NCI-H1436 (cell line): ENCODE measurements at places on chromosomes 1 and 21.

DNA sequence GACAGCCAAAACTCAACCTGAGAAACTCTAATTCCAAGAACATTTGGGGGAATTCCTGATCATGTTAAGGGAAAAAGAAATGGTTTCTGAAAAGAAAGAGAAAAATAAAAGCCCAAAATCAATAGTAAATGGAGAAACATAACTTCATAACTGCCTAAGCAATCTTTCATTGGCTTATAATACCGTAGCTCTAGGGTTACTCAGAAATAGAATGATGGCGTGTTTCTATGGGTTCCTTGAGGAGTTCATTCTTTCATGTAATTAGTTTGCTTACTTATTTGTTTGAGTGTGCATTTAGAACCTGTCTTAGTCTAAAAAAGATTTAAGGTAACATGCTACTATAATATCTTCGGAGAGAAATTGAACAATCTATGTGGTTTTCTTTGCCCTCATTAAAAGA lies 37.5 kb upstream of the FBXO28 start:
- DNase-seq, result no peak

GRCh38 chr21:36097427-36098181 lies 27.8 kb downstream of the CBR1 start:
- DNase-seq, result no peak

DNA sequence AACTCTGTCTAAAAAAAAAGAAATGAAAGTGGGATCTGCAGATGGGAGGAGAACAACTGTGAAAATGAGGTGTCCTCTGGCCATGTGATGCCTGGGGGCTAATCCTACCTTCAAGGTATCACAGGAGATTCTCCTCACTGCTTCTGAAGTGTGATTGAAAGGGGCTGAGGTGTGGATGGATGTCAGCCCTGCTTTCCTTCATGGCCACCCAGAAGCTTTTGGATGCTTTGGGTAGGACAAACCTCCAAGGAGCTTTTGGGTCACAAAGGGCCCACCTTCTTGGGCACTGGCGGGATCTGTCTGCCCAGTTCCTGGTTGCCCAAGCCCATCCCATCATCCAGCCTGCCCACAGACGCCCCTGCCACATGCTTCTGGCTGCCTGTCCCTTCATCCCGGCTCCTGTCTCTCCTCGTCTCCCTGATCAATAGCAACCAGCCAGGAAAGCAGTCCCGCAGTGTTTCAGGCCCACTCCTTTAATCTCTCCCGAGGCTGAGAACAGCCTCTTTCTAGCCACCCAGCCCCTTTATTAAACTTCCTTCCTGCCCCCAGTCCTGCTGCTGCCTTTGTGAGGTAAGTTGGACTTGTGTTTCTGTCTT lies 87.2 kb downstream of the MAN1C1 start:
- DNase-seq, result no peak

DNA sequence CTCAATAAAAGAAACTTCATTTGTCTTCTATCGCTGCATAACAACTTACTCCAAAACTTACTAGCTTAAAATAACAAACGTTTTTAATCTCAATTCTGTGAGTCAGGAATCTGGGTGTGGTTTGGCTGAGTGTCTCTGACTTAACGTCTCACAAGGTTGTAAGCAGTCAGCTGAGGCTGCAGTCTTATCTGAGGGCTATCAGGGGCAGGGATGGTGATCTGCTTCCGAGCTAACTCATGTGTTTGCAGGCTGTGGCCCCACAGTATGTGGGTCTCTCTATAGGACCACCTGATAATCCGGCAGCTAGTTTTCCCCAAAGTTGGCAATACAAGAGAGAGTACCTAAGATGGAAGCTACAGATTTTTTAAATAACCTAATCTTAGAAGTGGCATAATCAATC lies 234.2 kb upstream of the FGGY start:
- DNase-seq, result no peak

DNA sequence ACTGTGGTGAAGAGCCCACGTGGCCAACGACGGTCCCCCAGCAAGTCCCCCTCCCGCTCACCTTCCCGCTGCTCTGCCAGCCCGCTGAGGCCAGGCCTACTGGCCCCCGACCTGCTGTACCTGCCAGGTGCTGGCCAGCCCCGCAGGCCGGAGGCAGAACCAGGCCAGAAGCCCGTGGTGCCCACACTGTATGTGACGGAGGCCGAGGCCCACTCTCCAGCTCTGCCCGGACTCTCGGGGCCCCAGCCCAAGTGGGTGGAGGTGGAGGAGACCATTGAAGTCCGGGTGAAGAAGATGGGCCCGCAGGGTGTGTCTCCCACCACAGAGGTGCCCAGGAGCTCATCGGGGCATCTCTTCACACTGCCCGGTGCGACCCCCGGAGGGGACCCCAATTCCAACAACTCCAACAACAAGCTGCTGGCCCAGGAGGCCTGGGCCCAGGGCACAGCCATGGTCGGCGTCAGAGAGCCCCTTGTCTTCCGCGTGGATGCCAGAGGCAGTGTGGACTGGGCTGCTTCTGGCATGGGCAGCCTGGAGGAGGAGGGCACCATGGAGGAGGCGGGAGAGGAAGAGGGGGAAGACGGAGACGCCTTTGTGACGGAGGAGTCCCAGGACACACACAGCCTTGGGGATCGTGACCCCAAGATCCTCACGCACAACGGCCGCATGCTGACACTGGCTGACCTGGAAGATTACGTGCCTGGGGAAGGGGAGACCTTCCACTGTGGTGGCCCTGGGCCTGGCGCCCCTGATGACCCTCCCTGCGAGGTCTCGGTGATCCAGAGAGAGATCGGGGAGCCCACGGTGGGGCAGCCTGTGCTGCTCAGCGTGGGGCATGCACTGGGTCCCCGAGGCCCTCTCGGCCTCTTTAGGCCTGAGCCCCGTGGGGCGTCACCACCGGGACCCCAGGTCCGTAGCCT lies 46.8 kb downstream of the TRIM11 start:
- DNase-seq, result no peak

DNA sequence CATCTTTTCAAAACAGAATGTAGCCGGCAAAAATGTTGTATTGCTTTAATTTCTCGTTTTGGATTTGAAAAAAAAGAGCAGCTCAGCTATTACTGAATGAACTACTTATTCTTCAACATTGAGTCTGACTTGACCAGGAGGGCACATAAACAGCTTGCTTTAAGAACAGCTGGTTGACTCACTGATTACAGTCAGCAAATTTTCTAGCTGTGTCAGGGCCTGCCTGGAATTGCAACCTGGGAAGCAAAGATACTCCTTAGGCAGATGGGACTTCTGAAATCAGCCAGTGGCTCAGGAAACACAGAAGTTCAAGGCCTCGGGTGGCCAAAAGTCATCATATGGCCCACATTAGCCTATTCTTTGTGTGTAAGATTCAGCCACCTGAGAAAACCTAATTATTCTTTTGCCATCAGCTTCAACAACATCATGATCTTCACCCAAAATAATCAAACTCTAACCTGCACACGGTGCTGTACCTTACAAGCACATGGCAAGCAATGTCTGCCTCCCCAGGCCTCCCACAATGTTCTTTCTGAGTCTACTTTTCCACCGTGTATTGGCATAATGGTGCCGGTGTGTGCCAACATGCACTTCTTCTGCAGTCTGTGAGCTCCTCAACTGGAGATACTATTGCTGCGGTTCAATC lies 307.2 kb downstream of the HHIPL2 start:
- DNase-seq, result peak; percentile 13

DNA sequence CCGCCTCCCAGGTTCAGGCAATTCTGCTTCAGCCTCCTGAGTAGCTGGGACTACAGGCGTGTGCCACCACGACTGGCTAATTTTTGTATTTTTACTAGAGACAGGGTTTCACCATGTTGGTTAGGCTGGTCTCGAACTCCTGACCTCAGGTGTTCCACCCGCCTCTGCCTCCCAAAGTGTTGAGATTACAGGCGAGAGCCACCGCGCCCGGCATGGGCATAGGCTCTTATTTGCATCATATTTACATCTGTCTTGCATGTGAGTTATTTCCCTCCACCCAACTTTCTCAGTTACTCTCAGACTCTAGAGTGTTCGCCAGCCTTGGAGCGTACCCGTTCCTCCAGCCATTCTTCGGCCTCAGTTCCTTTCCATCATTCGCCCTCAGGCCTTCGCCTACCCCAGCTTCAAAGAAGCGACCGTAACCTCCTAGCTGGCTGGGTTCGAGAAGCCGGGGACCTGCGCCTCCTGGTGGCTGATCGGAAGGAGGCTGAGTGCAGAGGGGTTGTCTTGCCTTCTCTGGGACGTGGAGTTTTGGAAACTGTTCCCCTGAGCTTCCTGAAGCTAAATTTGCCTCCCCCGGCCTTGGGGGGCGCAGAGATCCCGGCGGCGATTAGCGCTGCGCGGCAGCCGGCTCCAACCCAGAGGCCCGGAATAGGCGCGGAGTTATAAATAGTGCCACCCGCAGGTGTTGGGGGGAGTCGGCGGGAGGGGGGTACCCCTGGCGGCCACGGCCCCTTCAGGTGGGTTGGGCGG lies 3.6 kb upstream of the ZBTB7B start:
- DNase-seq, result peak; percentile 41

- no peak for DNase-seq
These were observed 300.3 kb upstream of the B3GALT2 start for GRCh38 chr1:193486671-193487229.

DNA sequence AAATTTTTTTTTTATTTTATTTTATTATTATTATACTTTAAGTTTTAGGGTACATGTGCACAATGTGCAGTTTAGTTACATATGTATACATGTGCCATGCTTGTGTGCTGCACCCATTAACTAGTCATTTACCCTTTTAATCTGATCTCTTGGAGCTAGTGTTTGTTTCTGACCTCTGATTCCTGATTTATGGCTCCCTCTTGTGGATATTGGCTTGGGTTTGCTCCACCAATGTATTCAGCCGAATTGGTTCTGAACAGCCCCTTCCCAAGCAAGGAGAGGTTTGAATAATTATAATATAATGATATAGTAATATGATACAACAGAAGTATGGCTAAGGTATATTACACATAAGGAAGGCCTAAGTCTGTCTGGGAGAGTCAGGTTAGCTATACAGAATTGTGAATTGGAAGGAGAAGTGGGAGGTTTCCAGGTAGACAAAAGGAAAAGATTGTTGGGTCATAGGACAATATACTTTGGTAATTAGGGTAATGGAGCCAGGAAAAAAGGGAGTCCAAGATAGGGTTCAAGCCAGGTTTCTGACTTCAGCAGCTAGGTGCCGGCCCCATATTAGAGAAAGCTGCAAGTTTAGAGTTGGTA lies 53.1 kb upstream of the HMCN1 start:
- peak; percentile 24 for DNase-seq

DNA sequence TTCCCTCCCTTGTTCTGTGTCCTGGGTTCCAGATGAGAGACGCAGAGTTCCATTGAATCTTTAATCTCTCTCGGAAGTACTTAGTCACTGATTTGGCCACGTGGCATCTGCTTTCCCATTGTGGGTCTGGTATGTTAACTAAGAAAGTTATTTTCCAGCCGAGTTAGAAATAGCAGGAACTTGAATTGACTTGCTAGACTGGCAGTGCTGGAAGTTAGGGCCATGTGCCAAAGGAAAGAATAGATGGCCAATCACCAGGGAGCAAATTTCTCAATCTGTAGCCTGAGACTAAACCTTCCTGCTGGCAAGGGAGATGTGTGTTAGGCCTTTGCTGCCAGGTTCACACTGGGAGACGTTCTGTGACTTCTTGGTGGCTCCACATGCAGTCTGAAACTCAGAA lies 24.2 kb upstream of the SLFNL1 start:
- no peak for DNase-seq
